A549 (cell line): ENCODE measurements at places on chromosomes 6 and 20.

DNA sequence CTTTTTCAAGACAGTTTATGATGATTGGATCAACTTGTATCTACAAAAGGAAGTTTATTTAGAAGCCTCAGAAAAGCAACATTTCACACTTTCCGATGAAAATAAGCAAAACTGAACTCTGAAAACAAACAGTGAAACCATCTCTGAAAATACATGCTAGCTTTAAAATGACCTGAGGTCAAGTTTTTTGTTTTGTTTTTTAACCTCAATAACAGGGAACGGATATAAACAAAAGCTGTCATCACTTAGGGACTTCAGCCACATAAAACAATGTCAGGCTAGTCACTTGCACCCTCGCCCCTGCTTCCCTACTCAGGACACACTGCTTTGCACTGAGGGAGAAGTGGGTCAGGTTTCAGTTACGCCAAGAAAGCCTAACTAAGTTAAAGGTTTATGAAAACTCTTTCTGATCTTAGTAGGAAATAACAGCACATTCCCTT lies 11.6 kb downstream of the BACH2 start:
- DNase-seq: no peak

DNA sequence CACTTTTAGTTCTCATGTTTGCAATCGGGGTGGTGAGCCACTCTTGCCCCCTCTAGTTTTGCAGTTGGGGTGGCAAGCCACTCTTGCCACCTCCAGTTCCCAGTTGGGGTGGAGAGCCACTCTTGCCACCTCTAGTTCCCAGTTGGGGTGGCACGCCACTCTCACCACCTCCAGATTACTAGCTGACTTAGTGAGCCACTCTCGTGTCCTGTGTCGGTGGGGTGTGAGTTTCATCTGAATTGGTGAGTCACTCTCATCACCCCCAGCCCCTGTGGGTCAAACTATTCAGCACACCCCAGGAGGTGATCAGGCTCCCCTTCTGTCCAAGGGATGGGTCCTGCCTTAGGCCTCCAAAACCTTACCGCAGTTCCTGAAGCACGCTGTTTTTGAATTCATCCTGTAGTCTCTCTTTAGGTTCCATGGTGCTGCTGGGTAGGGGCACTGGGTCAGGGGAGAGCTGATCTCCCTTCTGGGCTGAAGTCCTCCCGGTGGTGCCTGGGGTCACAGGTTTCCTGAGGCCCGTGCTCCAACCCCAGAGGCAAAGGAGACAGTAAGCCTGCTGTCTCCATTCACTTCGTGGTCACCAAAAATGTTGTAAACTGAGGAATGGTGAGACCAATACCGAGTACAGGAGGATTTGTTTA lies 224.2 kb upstream of the SYNCRIP start:
- no peak for DNase-seq

GRCh38 chr6:95120984-95121383 lies 456.4 kb upstream of the MANEA start:
- DNase-seq: no peak

DNA sequence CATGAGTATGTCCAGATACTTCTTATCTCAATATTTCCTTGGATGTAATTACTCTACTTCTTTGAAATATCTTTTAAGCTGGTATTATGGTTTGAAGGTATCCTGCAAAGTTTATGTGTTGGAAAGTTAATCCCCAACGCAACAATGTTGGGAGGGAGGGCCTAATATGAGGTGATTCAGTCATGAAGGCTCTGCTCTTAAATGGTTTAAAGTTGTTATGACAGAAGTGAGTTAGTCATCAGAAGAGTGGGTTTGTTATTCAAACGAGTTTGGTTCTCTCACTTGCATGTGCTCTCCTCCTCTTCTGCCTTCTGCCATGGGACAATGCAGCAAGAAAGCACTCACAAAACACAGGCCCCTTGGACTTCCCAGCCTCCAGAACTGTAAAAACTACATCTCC lies 176.3 kb downstream of the KCNQ5 start:
- DNase-seq: no peak

DNA sequence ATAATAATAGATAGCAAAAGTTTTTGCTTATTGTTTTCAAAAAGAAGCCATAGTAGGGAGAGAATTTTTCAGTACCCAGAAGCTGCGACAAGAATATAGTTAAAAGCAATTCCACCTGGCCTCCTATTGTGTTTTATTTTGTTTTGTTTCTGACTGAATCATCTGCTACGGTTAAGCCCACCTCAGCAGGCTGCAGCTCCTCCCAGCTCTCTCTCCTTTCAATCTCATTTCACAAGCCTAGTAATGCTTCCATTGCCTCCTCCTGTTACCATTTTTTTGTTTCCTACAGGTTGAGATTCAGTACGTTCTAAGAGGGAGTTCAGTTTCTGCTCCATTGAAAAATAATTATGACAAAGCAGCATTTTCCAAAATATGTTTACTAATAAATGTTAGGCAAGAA lies 77.9 kb downstream of the PCSK2 start:
- no peak for DNase-seq

DNA sequence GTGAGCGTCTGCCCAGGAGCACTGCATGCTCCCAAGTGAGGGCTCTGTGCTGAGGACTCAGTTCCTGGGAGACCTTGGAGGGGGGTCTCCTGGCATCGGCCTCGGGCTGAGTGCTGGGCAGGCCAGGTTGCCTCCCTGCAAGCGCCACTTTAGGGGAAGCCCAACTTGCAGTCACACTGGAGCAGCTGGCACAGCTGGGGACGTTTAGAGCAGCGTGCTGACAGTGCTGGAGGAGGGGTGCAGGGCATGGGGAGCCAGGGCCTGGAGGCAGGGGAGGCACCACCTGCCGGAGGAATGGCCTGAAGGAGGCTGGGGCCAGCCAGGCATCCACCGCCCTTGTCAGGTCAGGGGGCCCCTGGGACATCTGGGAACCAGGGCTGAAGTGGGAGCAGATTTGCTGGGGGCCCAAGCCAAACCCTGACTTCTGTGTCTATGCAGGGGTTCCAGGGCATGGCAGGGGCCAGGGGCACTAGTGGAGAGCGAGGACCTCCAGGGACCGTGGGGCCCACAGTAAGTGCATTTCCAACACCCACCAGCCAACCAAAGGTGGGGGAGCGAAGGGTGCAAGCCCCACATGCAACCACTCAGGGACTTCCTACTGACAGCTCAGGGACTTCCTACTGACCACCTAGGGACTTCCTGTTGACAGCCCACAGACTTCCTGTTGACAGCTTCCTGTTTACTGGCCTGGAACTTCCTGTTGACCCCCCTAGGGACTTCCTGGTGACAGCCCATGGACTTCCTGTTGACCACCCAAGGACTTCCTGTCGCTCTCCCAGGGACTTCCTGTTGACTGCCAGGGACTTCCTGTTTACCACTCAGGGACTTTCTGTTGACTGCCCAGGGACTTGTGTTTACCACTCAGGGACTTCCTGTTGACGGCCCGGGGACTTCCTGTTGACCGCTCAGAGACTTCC lies 33.6 kb downstream of the COL20A1 start:
- no peak for DNase-seq

GRCh38 chr20:3616250-3616649 lies 46.9 kb downstream of the GFRA4 start:
- no peak for DNase-seq

DNA sequence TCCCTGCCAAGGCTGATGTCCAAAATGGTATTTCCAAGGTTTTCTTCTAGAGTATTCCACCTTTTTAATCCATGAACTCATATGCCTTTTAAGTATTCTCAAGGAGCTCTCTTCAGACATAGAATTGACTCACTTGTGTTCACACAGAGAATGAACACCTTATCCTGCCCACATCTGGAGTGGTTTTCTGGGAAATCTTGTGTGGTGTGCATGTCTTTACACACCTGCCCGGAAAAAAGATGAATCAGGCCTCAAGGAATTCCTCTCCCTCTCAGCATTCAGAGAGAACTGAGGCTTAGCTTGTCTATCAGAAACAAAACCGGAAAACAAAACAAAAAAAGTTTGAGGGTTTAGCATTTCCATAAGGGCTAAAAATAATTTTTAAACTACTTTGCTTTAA lies 148.8 kb downstream of the TFAP2A start:
- no peak for DNase-seq

DNA sequence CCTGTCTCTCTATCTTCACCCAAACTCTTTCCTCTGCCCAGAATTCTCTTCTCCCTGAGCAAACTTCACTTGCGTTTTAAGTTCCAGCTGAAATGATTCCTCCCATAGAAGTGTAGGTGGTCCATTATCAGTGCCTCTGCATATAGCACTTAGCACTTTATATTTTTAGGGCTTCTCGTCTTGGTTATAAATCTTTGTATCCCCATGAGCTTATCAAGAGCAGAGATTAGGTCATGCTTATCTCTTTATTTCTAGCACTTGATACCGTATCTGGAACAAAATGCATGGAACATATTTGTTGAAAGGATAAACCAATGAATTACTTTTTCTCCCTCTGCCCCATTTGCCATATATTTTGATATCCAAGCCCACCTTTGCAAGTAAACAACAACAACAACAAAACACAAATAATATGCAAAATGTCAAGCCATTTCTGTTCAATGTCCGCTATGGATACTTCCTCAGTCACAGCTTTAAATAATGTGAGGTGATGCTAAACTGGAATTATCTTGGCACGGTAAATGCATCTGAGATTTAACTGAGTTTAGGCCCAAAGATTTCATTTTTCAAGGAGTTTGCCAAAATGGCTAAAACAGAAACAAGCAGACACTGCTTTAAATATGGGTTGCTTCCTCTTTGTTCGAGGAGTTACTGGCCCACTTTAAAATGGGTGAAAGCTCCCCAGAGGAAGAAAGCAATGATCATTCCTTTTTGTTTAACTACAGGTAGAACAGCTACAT lies 106.2 kb upstream of the STMND1 start:
- no peak for DNase-seq

DNA sequence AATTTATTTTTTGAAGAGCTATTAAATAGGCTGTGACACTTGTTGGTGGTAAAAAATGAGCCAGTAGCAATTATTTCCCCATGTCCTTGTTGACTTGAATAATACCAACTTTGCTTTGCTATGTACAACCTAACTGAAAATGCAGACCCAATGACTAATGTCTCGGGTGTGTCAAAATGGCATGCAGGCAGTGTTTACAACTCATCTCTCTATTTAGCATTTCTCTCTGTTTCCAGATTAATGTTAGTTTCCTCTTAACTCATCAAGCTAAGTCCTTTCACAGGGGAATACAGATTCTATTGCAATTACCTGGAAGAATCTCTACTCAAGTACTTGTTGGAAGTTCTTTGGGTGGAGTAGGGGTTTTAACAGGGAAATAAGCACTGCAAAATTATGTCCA lies 504.4 kb downstream of the BCKDHB start:
- DNase-seq: peak; percentile 1

GRCh38 chr20:18623156-18623910 lies 35.5 kb downstream of the DTD1 start:
- DNase-seq: no peak

DNA sequence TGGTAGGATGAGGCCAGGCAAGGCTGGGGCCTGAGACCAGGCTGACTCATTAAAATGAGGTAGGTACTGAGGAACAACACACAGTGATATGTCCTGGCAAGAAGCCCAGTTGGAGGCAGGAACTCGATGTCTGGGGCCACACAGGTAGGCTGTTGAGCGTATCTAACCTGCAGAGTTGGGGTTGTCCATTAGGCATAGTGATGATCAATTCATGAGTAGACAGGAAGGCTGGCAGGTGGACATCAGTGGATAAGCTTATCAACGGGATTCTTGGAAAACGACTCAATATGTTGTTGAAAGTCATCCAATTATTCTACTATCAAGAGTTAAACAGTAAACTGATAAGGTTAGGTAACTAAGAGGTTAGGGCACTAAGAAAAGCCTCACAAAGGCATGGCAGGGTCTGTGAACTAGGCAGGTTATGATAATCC lies 193.2 kb upstream of the COL21A1 start:
- DNase-seq: no peak

DNA sequence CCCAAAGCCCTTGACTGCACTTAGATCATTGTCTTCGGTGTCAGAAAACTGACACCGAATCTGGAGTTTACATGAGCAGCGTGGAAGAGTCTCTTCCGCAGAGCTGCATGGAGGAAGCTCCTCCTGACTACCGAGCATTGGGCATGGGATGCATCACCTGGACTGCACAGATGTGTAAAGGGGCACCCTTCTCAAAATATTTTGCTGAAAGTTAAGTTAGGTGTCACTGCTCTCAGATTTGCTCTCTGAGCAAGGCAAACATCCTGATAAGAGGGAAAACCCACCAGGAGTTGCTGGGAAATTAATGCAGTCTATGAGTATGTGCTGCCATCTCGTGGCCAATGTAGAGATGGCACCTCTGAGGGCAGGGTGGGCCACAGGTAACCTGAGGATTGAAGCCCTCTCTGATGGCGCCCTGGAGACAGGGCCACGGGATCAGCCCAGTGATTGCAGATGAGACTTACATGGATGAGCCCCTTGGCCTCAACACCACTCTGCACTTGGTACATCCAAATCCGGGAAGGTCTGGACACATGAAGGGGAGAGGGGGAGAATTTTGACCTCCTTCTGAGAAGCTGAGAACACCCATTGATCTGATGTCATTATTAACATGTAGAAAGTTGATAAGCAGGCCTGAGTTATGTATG lies 129.9 kb downstream of the LPA start:
- peak; percentile 38 for DNase-seq

DNA sequence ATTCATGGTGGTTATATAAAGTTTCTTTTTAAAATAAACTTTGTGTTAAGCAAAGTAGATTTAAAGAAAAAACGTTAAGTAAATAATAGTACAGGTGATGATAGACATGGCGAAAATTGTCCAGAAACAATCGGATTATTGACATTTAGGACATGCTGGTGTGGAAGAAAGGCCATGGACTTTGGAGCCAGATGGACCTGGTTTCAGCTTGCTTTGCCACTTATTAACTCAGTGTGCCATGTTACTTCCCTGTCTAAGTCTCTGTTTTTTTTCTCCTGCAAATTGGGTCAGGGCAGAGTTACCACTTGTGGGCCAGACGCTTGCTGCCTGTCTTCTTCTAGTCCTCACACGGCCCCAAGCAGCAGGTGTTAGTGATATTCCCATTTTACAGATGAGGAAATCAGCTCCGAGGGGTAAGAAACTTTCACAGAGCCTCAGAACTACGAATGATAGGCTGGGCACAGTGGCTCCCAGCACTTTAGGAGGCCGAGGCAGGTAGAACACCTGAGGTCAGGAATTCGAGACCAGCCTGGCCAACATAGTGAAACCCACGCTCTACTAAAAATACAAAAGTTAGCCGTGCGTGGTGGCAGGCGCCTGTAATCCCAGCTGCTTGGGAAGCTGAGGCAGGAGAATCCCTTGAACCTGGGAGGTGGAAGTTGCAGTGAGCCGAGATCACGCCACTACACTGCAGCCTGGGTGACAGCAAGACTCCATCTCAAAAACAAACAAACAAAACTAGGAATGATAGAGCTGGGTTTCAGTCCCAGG lies 12.4 kb downstream of the KIF3B start:
- no peak for DNase-seq

- DNase-seq: no peak
Observed at GRCh38 chr6:145036236-145036635, 699.1 kb downstream of the EPM2A start.

GRCh38 chr20:4681991-4682401 lies 39.7 kb upstream of the PRND start:
- DNase-seq: no peak

GRCh38 chr6:150876598-150876997 lies 11.1 kb downstream of the MTHFD1L start:
- DNase-seq: no peak
